Parietal lobe (tissue), 2 donors: ENCODE measurements at places on chromosomes 2 and 18. TPM values are rescaled to one million over a fixed set of nuclear protein-coding genes. Genes with fewer than 3 reads are reported as not detected.

The AQP12A gene
- total RNA-seq: not detected

The LYPD1 gene
- total RNA-seq: 25.4 TPM

The UGGT1 gene
- total RNA-seq: 60.1 TPM

The NAT8 gene
- total RNA-seq: not detected

The TCF4 gene
- 1,475 TPM for total RNA-seq
